ENCODE measurements at places on chromosomes 5 and 9. TPM values are rescaled to one million over a fixed set of nuclear protein-coding genes. Genes with fewer than 3 reads are reported as not detected.

DNA sequence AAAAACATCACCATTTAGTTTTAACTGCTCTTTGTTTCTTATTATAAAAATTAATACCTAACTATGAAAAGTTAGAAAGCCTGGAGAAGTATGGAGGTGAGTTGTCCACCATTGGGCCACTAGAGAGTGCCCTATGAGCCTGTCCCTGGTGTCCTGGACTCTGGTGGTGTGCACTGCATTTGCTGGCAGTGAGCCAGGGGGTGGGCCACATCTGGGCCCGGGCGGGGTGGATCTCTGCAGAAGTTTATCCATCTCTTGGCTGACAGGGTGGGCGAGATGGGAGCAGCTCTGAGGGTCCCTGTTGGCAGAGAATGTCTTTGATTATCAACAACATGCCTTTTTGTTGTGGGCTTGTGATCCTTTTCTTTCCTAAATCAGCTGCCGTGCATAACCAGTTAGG, 8.2 kb downstream of the TENT4A start:
- DNase-seq: no peak

DNA sequence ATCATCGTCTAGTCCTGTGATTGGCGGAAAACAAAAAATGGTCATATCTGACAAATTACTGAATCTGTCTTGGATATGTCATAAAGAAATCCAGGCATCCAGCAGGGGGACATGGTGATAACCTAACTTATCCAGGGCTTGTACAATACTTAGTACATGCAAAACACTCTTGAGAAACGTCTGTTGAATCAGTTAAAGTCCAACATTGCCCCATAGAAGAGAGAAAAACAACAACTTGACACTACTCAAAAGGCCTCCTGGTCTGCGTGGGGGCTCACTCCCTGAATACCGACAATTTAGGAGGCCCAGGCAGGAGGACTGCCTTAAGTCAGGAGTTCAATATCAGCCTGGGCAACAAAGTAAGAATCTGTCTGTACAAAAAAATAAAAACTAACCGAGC, 217.5 kb downstream of the DCP2 start:
- no peak for DNase-seq

- DNase-seq: no peak
These were observed 8.8 kb downstream of the MSX2 start for GRCh38 chr5:174733091-174733690.

- no peak for DNase-seq
These were observed 32.3 kb downstream of the EPB41L4A start for GRCh38 chr5:112386766-112387165.

DNA sequence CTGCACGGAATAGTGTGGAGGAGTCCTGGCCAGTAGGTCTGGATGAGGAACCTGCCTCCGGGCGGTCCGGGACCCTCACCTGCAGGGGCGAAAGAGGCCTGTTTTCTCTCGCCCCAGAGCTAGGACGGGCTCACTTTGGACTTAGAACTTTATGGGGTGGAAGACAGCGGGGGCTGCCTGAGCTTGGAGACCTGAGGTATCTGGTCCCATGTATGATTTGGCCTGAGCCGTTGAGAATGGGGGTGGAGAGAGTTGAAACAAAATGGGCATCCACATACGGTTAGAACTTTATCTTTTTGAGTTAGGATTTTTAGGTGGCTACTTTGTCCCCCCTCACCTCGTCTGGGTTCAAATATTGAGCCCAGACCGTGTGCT, 681 bp upstream of the ETF1 start:
- no peak for DNase-seq

The LCN15 gene
- total RNA-seq: 0.13 TPM

The BTNL3 gene
- total RNA-seq: not detected

- DNase-seq: peak; percentile 81
These were observed 182.8 kb upstream of the SLC27A6 start for GRCh38 chr5:128782446-128782845.

DNA sequence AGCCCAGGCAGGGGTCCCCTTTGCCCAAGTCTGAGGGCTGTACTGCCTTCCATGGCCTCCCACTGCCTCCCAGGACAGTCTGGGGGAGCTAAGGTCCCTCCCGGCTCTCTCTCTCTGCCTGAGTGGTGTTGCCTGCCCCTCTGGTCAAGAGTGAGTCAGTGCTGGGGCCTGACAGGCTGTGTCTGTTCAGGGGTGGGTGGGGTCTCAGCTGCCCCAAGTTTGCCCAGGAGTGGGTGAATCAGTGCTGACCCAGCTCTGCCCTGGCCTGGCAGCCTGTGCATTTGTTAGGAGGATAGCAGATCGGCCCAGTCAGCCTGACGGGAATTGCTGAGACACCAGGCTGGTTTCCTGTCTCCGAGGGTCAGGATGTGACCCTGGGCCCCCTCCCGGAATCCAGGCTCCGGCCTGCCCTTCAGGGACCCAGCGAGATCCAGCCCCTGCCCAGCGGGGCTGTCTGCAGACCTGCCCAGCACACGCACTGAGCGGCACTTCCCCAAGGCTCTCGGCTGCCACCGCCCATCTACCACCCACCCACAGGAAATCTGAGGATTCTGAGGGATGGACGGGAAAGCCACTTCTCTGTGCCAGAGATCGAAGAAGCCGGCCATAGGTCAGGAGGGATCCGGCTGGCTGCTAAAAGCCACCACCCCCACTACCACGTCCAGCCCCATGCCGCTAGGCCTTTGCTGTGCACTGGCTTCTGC, 15.9 kb downstream of the ENG start:
- DNase-seq: peak; percentile 75

The SLC6A18 gene
- not detected for total RNA-seq

DNA sequence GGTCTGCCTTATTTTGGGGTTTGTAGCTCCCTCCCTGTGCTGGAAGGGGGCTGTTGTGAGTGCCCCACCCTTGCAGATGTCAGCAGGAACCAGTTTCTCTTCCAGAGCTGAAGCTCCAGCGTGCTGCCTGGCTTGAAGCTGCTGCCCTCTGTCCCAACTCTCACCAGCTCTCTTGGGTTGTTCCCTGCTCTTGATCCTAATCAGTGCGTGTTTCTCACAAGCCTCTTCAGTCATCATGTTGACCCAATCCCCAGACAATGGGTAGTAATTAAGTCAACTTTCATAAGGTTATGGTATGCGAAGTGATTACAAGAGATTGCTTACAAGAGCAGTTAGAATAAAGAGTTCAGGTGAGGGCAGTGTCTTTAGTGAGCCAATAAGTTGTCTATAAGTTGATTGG, 57.0 kb downstream of the PDE8B start:
- DNase-seq: no peak

The KDM4C gene
- 22.4 TPM for total RNA-seq

GRCh38 chr5:94081088-94081487, 339.7 kb upstream of the POU5F2 start:
- no peak for DNase-seq

The PKD2L2 gene
- total RNA-seq: not detected

DNA sequence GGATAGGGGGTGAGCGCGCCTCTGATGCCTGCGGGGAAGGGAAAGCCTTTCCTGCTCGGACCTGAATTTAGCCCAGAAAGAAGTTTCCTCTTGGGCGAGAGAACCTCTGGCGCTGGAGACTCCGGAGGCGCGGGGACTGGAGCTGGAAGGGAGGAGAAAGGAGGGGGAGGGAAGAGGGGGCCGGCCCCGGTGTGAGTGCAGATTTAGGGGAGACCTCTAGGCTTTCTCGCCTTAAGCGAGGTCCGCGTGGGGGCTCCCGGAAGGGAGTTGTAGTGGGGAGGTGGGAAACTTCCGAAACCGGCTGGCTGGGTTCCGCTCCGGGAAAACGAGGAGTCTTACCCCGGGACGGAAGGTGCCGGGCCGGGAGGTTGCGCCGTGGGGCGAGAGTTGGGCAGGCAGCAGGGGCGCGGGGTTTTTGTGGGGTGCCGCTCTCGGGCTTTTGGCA, 1.3 kb downstream of the PCSK5 start:
- DNase-seq: no peak

DNA sequence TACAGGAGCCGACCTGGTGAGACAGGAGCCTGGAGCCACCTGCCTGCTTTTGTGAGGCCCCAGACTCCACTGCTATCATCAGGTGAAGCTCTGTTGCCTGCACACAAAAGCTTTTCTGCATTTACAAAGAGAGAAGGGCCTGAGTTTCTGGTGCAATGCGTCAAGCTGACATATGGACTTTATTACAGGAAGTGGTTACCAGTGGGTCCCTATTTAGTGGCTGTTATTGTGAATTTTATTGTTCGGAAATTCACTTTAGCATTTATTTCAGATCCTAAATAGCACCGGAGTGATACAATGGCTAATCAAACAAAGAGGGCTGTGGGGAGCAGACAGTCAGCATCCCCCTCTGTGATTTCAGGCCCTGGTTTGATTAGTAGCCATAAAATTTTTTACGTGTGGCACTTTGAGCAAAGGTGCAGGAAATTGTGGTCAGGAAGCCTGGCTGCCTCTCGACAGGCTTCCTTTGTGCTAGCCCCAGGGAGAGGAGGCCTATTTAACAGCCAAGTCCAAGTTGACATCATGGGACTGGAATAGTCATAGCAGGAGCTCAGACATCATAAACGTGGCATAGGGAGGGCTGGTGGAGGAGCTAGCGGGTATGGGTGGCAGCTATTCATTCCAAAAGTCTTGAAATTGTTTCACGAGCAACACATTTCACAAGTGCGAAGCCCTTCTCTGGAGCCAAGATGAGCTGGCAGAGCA, 8.4 kb downstream of the TGFBI start:
- DNase-seq: peak; percentile 88

DNA sequence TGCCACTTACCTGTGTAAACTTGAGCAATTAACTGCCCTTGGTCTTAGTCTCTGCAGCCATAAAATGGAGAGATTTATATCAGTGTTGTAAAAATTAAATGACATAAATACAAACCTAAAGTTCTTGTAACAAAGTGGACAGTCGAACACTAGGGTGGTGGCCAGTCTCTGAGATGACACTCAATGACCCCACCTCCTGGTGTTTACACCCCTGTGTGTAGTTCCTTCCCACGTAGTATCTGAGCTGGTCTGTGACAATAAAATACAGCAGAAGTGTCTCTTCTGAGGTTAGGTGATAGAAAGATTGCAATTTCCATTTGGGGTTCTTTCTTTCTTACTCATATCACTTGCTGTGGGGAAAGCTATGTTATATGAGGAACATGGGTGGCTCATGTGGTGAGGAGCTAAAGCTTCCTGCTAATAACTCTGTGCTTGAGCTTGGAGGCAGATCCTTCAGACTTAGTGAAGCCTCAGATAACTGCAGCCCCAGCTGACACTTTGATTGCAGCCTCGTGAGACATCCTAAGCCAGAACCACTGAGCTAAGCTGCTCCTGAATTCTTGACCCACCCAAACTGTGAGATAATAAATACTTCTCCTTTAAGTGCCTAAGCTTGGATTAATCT, 173.4 kb upstream of the CHD1 start:
- DNase-seq: no peak

The FLT4 gene
- 236 TPM for total RNA-seq

The PCDHA1 gene
- not detected for total RNA-seq

GRCh38 chr9:130927995-130928900, 10.8 kb downstream of the FIBCD1 start:
- DNase-seq: no peak

The ECSCR gene
- total RNA-seq: 421 TPM

DNA sequence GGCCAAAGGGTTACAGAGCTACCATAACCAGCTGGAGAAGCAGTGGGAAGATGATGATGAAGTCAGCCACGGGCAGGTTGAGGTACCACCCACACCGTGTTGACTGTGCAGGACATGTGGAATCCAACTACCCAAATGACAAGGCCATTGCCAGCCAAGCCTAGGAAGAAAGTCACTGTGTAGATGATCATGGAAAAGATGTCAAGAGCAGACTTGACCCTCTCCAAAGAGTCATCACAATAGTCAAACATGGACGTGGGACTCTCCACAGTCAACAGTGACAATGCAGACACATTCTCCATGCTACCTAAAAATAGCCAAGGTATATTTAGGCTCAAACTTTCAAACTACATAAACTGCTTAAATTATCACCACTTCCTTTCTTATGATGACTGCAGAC, 20.9 kb upstream of the SPINK1 start:
- no peak for DNase-seq

The CCDC171 gene
- 0.26 TPM for total RNA-seq

The GFPT2 gene
- 0.13 TPM for total RNA-seq

- DNase-seq: no peak
These were observed 20.5 kb downstream of the RUSC2 start for GRCh38 chr9:35510383-35510753.

The NEUROG1 gene
- not detected for total RNA-seq

The CFAP77 gene
- total RNA-seq: 0.13 TPM

The SLC31A1 gene
- 15.7 TPM for total RNA-seq

GRCh38 chr5:142382186-142382585, 57.4 kb upstream of the SPRY4 start:
- no peak for DNase-seq
